Amniotic epithelial cell (primary cell): ENCODE measurements at places on chromosomes 16 and 17.

DNA sequence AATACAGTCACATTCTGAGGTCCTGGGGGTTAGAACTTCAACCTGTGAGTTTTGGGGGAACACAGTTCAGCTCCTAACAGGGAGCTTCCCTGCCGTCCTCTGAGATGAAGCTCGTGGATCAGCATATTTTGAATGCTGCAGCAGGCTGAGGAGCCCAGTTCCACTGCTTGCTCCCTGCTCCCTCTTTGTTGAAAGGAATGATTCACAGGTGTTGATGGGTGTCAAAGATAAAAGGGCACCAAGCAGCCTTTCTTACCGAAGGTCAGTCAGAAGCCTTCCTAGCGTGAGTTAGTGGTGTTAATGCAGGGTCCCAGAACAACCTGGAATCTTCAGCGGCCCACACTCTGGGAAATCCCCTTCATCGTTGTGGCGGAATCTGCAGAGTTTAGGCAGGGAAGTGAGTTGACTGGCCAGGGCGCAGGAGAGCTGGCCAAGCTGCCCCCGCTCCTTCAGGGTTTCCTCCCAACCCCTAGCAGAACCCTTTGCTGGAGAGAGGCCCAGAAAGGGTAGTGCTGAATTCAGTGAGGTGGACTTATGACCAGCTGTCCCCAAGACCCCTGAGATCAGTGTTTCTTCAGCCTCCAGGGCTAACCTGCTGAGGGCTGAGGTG is 114.8 kb downstream of the GNAO1 start:
- no peak for DNase-seq

GRCh38 chr17:49894761-49895160 is 46.9 kb upstream of the TAC4 start:
- DNase-seq = no peak

GRCh38 chr17:75848523-75849278 is 4.5 kb upstream of the UNC13D start:
- peak; percentile 44 for DNase-seq

GRCh38 chr17:15900871-15901270 is 44.1 kb upstream of the ADORA2B start:
- no peak for DNase-seq

GRCh38 chr17:63337579-63337978 is 108.5 kb downstream of the CYB561 start:
- DNase-seq = peak; percentile 14

- peak; percentile 35 for DNase-seq
Observed at GRCh38 chr17:42422412-42422957, 571 bp downstream of the CAVIN1 start.

DNA sequence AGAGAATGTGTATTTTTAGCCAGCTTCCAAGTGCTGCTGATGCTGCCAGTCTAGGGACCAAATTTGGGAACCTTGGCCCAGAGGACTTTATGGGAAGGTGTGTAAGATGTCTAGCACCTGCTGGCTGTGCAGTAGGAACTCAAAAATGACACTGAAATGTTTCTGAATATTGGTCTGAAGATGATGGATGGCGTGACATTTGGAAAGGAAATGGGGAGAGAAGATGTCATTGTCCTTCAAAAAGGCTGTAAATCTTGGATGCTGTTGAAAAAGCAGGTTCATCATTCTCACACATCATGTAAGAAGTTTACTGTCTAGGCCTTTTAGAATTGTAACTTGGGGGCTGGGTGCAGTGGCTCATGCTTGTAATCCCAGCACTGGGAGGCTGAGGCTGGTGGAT is 6.7 kb downstream of the EPN2 start:
- no peak for DNase-seq

DNA sequence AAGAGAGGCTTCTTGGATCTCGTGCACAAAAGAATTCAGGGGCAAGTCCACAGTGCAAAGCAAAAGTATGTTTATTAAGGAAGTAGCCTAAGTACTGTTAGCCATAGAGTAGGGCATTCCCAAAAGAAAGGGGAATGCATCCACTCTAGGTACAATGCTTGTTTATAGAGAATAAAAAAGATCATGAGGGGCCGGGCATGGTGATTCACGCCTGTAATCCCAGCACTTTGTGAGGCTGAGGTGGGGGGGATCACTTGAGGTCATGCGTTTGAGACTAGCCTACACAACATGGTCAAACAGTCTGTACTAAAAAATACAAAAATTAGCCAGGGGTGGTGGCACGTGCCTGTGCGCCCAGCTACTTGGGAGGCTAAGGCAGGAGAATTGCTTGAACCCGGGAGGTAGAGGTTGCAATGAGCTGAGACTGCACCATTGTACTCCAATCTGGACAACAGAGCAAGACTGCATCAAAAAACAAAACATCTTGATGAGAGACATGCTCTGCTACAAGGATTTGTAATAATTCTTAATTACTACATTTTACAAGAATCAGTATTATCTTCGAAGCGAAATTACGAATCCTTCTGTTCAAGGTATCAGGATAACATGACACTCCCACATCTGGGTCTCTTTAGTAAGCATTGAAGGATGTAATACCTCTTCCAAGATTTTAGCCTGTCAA is 191.6 kb downstream of the CPPED1 start:
- DNase-seq = no peak

GRCh38 chr16:20750558-20750957 is 8.9 kb upstream of the THUMPD1 start:
- peak; percentile 3 for DNase-seq

GRCh38 chr16:75263963-75264445 is 12.6 kb upstream of the BCAR1 start:
- no peak for DNase-seq

GRCh38 chr16:17691106-17691898 is 220.5 kb upstream of the XYLT1 start:
- no peak for DNase-seq

DNA sequence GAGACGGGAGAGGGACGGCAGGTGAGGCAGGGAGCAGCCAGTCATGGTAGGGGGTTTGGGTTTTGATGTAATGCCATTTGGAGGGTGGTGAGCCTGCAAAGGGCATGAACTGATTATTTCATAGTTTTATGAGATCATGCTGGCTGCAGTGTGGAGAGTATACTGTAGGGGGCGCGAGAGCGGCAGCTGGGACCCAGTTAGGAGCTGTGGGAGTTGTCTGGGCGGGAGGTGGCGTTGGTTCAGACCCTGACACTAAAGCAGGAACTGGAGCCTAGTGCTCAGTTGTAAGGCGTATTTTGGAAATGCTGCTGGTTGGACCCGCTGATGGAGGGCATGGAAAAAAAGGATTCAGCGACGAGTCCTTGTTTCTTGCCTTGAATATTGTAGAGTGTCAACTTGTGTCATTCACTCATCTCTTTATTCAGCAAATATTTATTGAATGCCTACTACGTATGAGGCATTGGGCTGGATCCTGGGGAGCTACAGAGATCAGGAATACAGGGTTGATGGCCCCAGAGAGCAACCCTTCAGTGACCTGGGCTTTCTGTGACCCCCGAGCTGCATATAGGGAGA is 23.7 kb upstream of the KDM8 start:
- DNase-seq = peak; percentile 53

DNA sequence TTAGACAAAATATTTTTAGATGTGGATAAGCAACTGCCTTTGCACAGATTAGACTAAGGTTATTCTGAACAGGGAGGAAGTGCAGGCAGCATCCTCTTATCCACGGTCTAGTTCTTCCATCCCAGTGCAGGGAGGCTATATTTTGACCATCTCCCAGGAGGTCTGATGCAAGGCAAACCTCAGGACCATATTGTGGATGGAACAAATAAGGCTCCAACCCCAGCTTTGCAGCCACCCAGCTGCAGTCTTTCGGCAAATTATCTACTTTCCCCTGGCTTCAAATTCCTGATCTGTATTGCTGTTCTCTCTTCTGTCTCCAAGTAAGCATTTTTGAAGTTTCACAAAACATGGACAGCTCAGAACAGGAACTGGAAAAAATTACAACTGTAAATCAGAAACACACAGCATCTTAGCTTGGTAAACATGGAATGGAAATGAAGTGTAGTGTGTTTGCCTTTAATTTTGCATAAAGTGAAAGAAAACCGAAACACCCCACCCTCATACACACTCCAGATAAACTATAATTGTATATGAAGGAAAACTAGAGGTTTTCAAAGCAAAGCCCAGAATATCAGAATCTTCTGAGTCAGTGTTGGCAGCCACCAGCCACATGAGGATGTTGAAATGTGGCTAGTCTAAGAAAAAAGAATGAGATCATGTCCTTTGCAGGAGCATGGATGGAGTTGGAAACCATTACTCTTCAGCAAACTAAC is 33.5 kb upstream of the MON1B start:
- DNase-seq = peak; percentile 22

DNA sequence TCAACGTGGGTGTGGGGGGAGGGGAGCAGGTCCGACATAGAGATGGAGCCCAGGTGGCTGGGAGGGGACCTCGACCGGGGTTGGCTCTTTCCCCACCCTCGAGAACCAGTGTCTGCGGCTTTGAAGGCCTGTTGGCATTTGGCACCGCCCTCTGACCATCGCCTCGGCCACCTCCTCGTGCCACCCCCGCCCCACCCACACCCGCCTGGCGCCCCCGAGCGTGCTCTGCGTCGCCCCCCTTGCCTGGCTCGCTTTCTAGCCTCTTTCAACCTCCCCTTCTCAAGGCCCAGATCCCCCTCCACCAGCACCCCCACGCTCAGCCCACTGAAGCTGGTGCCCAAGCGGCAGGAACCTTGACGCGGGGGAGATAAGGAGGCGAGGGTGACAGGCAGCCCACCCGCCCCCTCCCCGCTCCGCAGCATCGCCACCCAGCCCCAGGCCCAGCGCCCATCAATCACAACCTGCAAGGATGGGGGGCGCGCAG is 619 bp downstream of the CACNB1 start:
- no peak for DNase-seq

- DNase-seq = no peak
Observed at GRCh38 chr17:45256114-45256966, 5.6 kb downstream of the SPATA32 start.

GRCh38 chr16:82641336-82641984 is 14.7 kb downstream of the CDH13 start:
- no peak for DNase-seq

DNA sequence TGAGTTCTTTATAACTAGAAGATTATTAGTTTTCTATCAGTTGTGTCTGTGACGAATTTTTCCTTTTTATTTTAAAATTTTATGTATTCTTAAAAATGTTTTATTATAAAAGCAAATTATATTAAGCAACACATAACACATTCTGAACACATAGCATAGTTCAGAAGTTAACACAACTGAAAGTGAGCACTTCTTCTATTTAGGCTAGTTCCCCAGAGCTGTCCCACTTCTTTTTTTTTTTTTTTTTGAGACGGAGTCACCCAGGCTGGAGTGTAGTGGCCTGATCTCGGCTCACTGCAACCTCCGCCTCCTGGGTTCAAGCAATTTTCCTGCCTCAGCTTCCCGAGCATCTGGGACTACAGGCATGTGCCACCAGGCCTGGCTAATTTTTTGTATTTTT is 37.7 kb upstream of the ALDH3A2 start:
- no peak for DNase-seq

DNA sequence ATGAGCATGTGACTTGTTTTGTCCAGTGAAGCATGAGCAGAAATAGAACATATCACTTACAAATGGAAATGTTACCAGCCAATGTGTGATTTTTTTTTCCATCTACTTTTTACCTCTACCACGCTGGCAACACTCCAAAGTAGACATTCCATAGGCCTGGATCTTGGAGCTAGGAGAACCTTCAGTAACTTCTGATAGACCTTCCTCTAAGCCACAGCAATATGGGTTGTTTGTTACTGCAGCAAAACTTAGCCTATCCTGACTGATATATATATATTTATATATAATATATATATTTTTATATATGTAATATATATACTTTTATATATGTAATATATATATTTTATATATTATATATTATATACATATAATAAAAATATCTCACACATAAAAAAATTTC is 284.4 kb upstream of the XYLT1 start:
- DNase-seq = no peak

- no peak for DNase-seq
Observed at GRCh38 chr17:29571883-29572681, 3.6 kb downstream of the TP53I13 start.
